ENCODE measurements at places on chromosomes 3 and 15.

DNA sequence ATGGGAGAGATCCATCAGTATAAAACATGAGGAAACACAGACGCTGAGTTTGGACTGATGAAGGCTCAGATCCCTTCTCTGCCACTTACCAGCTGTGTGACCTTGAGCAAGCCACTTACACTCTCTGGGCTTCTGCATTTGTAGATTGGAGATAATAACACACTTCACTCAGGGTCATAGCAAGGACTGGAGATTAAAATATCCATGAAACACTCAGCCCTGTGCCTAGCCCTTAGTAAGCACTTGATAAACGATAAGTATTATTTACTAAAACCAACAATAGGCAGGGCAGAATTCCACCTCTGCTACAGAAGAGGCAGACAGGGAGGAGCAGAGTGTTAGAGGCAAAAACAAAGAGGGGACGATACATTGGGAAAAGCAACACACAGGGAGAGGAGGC, 420.5 kb upstream of the WNT5A start:
- no peak for DNase-seq

GRCh38 chr3:147649475-147649874, 240.3 kb downstream of the ZIC1 start:
- DNase-seq: no peak

- DNase-seq: no peak
Measured at GRCh38 chr3:60399861-60400845, 851.1 kb downstream of the FHIT start.

- no peak for DNase-seq
Measured at GRCh38 chr15:45534821-45535220, 12.3 kb upstream of the SLC30A4 start.

GRCh38 chr3:134869153-134869726, 74.2 kb downstream of the EPHB1 start:
- no peak for DNase-seq

GRCh38 chr3:49671291-49672288, 2.6 kb upstream of the APEH start:
- peak; percentile 83 for DNase-seq

GRCh38 chr3:59424268-59425010, 374.6 kb upstream of the CFAP20DC start:
- no peak for DNase-seq

GRCh38 chr3:149363053-149363452, 14.4 kb downstream of the TM4SF1 start:
- no peak for DNase-seq

GRCh38 chr3:12132881-12133280, 25.8 kb downstream of the TIMP4 start:
- DNase-seq: no peak

- DNase-seq: no peak
Measured at GRCh38 chr15:38557921-38558320, 6.7 kb downstream of the RASGRP1 start.

DNA sequence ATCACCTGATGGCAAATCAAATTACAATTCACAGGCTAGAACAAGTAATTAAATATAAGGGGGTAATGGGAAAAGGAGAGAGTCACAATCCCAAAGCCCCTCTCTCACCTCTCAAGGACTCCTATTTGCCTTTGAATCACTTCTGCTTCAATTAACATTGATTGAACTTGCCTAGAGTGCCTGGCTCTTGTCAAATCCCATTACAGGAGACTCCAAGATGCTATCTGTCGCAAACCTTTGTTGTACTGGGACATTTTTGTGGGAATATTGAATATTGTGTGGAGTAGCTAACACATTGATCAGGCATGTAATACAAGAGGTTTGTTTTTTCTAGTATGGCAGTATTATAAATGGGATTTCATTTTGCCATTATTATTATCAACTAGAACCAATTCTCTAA, 412.8 kb upstream of the AZI2 start:
- no peak for DNase-seq

DNA sequence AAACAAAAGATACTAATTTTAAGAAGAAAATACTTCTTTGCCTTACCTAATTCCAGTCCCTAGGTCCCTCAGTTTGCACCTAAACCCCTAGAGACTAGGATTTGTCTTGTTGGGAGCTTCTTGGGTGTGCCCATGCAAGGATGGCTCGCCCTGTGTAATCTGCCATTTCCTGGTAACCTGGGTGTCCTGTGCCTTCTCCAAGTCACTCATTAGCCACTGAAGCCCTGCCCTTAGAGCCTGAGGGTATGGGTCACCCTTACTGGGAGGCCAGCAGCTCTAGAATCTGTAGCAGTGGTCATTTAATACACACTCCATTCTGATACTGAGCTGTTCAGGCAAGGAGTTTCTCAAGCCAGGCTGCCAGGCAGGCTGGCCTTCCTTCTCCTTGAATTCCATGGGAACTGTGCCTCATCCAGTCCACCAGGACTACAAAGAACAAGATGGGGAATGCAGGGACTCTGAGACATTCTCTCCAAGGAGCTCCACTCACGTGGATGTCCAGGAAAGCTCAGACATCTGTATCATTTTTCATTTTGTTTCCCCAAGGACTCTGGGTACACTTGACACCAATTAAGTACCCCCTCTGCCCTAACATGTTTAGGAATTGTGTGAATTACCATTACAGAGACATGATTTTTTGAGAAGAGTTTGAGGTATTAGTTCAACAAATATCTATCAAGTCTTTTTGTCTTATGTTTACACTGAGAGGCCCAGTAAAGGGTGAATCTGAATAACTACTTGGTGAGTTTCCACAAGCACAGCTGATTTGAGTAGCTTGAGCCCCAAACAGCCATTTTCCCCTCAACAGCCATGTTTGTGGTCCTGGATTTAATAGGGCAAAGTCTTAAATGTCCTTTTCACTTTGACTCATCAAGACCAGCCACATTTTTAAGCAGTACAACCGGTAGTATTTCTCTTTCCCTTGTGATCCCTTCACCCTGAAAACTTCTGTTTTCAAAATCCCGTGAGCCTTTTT, 52.6 kb downstream of the ARNT2 start:
- no peak for DNase-seq

GRCh38 chr3:65479990-65480389, 558.7 kb downstream of the MAGI1 start:
- DNase-seq: no peak

GRCh38 chr15:40136470-40137302, 24.2 kb upstream of the BUB1B start:
- no peak for DNase-seq

- no peak for DNase-seq
Measured at GRCh38 chr15:92902737-92903593, 2.8 kb downstream of the CHD2 start.

GRCh38 chr15:63263519-63263918, 13.9 kb upstream of the APH1B start:
- DNase-seq: no peak

GRCh38 chr3:132003685-132004084, 31.1 kb downstream of the CPNE4 start:
- no peak for DNase-seq

DNA sequence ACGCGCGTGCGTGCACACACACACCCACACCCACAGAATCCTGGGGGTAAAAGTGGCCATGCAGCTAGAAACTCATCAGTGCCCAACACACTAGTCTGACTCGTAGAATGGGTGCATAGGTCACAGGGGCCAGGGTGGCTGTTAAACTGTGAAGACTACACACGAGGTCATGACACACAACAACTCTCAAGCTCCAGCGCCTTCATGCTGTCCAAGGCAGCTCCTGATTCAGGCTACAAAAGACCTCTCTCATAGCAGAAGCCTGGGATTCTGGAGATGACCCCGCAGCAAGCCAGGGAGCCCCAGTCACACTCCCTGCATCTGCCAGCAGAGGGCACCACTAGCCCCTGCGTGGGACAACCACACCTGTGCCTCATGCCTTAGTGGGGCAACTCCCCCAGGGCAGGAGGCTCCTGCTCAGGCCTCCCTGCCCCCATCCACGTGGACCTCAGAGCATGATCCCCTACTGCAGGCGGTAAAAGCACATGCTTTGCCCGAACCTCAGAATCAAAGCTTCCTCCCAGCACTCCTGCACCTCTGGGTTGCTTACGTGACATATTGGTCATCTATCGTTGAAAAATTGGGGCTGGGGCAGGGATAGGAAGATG, 93.1 kb downstream of the LRIG1 start:
- DNase-seq: peak; percentile 87

GRCh38 chr3:149506540-149506939, 32.0 kb downstream of the TM4SF4 start:
- no peak for DNase-seq

DNA sequence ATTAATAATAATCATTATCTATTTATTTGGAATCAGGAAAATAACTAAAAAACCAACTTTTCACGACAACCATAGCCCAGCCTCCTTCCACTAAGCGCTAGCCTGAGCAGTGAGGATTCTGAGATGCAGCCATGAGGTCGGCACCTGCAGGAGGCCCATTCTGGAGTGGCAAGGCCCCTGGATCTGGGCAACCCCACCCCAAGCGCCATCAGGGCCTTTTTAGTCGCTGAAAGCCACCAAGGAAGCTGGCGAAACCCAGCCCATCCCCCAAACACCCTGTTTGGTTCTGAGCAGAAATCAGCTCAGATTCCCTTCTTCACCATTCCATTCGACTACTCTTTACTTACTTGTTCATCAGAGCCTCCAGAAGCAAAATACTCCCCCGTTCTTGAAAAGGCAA, 29.5 kb downstream of the POC1A start:
- no peak for DNase-seq

DNA sequence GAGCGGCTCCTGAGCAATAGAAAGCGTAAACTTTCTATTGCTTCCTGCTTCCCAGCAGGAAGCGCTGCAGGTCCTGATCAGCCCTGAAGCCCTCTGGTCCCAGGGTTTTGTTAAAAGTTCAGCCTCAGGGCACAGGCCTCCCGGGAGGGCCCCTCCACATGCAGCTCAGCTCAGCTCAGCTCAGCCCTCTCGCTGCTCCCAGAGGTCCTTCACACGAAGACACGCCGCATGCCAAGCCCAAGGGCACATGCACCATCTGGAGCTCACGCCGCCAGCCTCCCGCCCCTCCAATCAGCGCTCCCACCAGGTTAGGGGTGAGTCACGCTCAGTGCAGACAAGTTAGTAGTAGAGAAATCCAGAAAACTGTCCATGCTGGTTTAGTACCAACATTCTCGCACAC, 12.7 kb downstream of the TKT start:
- no peak for DNase-seq

GRCh38 chr3:36923523-36923943, 21.3 kb downstream of the TRANK1 start:
- no peak for DNase-seq

GRCh38 chr3:54897028-54897711, 30.7 kb downstream of the LRTM1 start:
- DNase-seq: no peak

- no peak for DNase-seq
Measured at GRCh38 chr15:68734352-68734751, 86.3 kb downstream of the ANP32A start.

DNA sequence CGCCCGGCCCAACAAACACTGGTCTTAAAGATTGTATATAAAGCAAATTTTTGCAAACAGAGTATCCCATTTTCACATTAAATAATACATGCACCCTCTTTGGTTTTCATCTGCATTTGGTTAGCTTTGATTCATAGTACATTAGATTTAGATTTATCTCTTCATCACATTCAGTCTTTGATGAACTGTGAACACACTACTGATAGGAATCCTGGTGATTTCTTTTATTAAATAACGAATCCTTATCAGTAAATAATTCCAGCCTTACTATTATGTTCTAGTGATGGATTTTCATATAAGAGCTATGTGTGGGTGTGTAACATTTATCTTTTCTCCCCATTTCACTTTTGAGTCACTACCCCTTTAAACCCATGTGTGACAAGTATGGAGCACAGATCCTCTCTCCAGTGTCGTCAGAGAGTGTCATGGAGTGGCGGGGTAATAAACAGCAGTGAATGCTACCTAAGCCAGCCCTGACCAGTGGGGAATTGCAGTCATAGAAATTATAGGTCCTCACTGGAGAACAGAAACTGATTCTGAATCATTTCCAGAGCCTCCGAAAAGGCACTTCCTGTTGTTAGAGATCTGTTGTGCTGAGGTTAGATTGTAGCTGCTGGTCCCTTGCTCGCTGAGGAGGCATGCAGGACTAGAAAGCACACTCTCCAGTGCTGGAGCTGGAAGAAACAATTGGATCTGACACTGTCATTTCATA, 22.0 kb downstream of the SLC7A14 start:
- DNase-seq: no peak

DNA sequence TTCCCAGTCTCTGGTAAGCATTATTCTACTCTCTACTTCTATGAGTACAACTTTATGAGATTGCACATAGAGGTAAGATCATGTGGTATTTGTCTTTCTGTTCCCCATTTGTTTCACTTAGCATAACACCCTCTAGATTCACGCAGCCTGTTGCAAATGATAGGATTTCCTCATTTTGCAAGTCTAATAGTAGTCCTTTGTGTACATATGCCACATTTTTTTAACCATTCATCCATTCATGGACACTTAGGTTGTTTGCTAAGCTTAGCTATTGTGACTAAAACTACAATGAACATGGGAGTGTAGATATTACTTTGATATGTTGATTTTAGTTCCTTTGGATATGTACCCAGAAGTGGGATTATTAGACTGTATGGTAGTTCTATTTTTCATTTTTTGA, 717.9 kb upstream of the ALCAM start:
- no peak for DNase-seq

DNA sequence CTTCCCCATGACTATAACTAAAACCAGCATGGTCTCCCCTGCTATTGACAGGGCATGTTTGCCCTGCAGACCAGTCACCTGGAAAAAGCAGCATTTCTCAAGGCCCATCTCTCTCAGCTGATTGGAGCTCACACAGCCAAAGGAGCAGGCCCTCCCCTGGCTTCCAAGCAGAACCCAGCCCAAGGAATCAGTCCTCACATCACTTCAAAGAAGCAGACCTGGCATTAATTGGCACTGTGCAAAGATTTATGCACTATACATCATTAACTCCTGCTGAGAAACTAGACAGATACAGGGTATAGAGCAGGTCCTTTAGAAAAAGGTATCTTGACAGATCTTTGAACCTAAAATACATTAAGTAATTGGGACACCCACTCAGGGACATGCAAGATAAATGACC, 323.8 kb upstream of the PPP2R3A start:
- no peak for DNase-seq

DNA sequence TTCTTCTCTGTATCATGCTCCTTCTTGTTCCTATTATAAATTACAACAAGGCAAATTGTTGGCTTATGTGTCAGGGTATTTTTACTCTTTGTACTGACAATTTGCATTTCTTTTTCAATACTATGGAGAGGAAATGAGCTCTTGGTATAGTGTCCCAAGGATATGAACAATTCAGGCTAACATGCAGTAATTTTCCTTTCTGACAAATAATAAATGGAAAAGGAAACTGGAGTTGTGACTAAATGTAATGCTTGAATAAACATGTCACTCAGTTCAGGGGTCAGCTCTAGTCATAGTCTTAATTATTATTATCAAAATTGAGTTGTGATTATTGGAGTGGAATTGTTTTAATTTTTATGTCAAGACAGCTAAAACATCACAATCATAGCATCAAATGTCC, 256.0 kb upstream of the ZPLD1 start:
- DNase-seq: no peak

GRCh38 chr15:88987591-88987933, 74.4 kb upstream of the MFGE8 start:
- DNase-seq: no peak

Data from germinal center (tissue), 1 donor.